ENCODE measurements at places on chromosomes 7 and 10. TPM values are rescaled to one million over a fixed set of nuclear protein-coding genes. Genes with fewer than 3 reads are reported as not detected.

GRCh38 chr10:130466271-130466997, 330.2 kb downstream of the GLRX3 start:
- no peak for DNase-seq

Gene MORN4
- total RNA-seq = 1.7 TPM

DNA sequence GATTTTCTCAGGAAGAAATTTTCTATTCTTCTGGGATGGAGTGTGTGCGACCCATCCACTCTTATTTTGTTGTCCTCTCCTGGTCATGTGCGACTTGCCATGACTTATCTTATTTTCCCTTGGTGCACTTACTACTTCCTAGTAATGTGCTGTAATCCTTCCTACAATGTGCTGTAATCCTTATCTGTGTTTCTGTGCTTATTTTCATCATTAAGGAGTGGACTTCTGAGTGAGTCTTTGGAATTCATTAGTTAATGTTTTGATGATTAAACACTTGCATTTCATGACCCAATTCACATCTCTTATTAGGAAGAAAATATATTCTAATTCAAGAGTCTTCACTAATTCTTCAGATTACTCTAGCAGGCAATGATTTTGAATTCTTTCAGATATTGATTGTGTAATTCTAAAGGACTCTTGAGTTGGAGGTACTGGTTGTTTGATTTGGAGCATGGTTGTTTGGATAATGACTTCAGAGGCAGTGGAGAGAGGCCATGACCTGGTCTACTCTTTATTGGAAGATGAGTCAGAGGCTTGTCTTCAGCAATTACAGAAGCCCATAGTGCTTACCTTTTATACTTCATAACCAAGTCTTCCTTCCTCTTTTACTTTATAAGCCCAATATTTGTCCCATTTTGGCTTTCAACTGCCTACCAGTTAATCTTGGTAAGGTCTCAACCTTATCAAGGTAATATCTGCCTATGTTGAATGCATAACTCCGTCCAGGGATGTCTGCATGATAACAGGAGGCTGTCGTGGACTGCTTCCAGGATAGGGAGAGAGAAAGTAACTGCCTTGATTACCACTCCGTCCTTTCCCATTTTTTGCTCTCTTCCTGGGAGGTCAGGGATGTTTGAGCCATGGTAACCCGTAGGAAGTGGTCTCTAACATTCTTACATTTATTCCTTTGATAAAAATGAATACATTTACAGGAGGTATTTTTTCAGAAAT, 278.3 kb upstream of the SP8 start:
- DNase-seq = no peak

Gene CPA4
- total RNA-seq = 11.4 TPM

Gene LEP
- total RNA-seq = not detected

DNA sequence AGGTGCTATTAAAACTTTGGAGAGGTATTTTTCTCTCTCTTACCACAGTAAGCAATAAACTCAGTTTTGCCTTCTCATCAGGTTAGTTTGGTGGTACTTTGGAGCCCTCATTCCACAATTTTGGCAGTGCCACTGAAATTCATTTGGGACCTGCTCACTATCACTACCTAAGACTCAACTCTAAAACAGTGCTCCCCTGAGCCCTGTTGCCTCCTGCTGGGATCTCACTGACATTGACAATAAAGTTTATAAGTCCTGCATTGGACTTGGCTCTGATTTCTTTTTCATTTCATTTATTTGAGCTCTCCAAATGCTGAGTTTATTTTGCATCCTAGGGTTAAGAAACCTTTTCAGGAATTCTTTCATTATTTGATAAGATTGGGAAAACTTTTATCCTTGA, 130.8 kb upstream of the HPS1 start:
- no peak for DNase-seq

DNA sequence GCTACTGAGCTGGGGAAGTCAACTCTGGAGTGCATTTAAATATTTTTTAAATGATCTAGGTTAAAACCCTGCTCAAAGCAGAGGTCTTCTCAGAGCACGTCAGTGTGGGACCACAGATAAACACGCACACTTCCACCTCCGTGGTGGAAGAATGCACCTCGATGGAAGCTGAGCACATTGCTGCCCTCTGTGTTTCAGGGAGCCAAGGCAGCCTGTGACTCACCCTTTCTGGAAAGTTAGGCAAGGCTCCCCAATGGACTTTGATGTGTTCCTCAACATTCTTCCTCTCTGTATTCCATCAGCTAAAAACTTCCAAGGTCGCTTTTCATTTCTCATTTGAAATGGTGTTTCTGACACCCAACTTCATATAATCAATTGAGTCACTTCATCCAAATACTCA, 170.8 kb upstream of the KMT2E start:
- no peak for DNase-seq

DNA sequence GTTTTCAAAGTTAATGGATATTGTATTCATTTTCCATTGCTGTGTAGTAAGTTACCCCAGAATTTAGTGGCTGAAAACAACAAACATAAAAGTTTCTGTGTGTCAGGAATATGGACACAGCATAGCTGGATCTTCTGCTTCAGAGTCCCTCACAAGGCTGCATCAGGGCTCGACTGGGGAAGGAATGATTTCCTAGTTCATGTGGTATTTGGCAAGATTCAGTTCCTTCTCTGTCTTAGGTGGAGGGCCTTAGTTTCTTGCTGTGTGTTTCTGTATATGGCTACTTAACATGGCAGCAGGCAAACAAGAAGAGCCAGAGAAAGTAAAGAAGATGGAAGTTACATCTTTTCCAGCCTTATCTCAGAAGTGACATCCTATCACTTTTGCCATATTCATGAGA, 51.1 kb downstream of the TPST1 start:
- no peak for DNase-seq

Gene ITGB8
- 30.5 TPM for total RNA-seq

DNA sequence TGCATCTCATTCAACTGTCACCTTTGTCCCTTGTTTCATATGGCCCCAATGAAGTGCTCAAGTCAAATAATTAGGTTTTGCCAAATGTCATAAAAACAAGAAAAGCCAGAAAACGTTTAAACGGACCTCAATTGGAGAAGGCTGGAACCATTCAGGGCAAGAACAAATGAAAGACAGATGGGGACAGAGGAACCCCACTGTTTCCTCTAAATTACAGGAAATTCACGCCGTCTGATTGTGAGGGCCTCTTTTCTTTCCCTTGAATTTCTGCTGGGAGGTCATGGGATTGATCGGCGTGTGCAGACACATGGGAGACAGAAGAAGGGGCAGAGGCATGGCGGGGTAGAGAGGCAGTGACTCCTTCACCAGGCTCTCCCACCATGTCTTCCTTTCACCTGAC, 656.4 kb downstream of the KCNMA1 start:
- no peak for DNase-seq

- DNase-seq = no peak
These were observed at the start of gene LDB1 for GRCh38 chr10:102120142-102120990. TSS of gene LDB1 (minus strand) at chr10:102120368. CDS start at chr10:102120110, 258 bp downstream.

DNA sequence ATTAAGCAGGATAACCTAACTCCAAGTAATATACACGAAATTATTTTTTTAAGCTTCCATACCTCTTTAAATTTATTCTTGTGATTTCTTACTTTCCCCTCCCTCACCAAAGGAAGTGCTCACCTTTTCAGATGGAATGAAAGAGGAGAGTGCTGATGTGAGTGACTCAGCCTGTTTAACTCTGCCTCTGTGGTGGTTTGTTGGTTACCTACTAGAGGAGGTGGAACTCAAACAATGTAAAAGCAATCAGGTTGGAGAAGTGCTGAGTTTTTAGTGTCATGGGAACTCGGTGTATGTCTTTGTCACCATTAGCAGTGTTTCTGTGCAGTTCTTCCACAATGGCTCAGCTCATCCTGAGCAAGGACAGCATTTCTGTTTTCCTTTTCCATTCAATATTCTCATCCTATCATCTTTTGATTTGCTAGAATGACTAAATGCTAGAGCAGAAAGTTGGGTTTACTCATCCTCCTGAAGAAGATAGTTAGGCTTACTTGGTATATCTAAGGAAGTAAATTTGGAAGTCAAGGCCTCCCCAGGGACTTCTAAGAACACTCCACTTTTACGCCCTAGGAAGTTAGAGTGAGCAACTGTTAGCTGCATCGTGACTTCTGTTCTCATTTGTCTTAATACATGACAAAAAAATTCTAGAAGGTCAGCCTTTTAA, 6.0 kb downstream of the ADD3 start:
- no peak for DNase-seq

GRCh38 chr10:33422471-33423153, 88.1 kb upstream of the NRP1 start:
- DNase-seq = no peak

DNA sequence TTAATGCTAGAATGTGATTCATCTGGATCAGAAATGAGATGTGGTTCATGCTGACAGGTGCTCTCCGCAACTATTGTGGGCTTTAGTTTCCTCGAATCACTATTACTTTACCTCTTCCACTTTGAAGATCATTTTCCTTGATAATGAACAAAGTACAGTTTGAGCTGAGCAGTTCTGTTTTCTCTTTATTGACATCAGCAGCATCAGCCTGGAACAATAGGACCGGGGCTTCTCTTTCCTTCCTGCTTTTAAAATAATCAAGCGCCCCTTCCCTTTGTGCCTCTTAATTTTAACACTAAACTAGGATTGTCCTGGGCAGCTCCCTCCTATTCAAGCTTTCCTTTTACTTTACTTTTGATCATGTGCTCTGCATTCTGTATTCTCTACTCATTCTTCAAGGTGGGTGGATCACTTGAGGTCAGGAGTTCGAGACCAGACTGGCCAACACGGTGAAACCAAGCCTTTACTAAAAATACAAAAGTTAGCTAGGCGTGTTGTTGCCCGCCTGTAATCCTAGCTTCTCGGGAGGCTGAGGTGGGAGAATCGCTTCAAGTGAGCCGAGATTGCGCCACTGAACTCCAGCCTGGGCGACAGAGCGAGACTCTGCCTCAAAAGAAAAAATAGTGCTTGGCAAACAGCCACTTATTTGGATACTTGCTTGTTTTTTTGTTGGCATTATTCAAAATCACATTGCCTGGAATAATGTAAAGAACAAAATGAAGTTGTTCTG, 67.0 kb upstream of the RHEB start:
- no peak for DNase-seq

Gene WEE2
- not detected for total RNA-seq

Gene CUZD1
- total RNA-seq = not detected

GRCh38 chr10:101214446-101215396, 14.5 kb downstream of the LBX1 start:
- no peak for DNase-seq

Gene HOXA5
- 3.6 TPM for total RNA-seq

DNA sequence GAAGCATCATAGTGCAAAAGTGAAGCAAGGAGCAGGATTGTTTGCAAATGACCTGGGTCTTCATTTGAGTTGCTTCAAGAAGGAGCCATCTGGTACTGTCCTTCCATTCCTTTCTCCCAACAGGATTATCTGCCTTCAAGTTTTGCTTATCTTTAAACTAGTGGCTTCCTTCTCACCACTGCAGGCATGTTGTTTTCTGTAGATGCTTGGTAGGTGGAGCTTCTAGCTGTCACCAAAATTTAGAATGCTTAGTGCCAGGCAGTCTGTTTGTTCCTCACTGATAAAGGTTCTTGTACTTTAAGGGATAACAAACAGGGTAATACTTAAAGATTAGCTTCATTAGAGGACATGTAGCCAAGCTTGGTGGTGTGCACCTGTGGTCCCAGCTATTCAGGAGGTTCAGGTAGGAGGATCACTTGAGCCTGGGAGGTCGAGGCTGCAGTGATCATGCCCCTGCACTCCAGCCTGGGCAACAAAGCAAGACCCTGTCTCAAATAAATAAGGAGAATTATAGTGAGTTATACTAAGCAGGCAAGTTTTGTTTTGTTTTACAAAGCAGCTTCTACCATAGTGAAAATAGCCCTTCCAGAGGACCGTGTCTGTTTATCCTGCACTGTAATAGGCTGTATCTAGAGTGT, 5.7 kb downstream of the ARL5B start:
- DNase-seq = no peak

- no peak for DNase-seq
These were observed 272.3 kb downstream of the ELFN1 start for GRCh38 chr7:1942243-1942940.

DNA sequence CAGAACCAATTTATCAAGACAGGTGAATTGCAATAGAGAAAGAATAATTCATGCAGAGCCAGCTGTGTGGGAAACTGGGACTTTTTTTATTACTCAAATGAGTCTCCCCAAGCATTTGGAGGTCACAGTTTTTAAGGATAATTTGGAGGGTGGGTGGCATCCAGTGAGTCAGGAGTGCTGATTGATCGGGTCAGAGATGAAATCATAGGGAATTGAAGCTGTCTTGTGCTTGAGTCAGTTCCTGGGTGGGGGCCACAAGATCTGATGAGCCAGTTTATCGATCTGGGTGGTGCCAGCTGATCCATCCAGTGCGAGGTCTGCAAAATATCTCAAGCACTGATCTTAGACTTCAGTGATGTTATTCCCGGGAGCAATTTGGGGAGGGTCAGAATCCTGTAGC, 9.9 kb upstream of the MYO1G start:
- no peak for DNase-seq
